Tongue (tissue), 3 donors: ENCODE measurements at places on chromosomes 3 and 15.

- DNase-seq, result no peak
Measured at GRCh38 chr3:142274908-142275307, 49.5 kb upstream of the GK5 start.

GRCh38 chr15:39869254-39869653 is 50.8 kb downstream of the GPR176 start:
- DNase-seq, result no peak

DNA sequence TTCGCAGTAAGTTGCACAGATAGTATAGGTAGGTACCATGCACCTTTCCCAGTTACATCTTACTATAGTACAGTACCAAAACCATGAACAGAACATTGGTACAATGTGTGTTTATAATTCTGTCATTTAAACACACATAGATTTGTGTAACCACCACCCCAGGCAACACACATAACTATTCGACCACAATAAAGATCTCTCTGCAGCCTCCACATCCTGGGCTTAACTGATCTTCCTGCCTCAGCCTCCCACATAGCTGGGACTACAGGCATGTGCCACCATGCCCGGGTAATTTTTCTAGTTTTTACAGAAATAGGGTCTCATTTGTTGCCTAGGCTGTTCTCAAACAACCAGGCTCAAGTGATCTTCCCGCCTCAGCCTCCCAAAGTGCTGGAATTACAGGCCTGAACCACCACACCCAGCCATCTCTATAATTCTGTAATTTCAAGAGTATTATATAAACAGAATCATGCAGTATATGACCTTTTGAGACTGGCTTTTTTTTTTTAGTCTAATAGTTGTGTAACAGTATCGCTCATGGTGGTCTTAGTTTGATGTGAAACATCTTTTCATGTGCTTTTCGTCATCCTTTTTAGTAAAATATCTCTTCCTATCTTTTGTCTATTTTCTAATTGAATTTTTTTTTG is 13.3 kb upstream of the TMF1 start:
- DNase-seq, result no peak

GRCh38 chr3:137764001-137764433 is at the start of gene SOX14:
TSS of gene SOX14 (plus strand) at chr3:137764315. CDS start at chr3:137764785, 470 bp downstream.
- DNase-seq, result no peak

- DNase-seq, result no peak
Measured at GRCh38 chr15:24861014-24861690, 93.6 kb upstream of the SNRPN start.

DNA sequence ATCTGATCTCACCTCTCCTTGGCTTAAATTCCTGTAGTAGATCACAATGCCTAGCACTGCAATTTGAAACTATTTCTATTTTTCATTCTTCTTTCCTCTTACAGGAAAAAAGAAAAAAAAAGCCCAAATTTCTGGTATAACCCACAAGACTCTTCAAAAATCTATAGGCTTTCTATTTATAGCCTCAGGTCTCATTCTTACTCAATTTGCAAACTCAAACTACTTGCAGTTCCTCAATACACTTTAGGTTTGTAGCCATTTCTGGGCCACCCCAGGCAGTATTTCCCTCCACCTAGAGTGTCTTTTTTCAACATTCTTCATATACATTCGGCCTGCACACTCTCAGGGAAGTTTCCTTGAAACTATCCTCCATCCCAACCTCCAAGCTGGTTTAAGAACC is 169.0 kb downstream of the TBC1D5 start:
- no peak for DNase-seq

DNA sequence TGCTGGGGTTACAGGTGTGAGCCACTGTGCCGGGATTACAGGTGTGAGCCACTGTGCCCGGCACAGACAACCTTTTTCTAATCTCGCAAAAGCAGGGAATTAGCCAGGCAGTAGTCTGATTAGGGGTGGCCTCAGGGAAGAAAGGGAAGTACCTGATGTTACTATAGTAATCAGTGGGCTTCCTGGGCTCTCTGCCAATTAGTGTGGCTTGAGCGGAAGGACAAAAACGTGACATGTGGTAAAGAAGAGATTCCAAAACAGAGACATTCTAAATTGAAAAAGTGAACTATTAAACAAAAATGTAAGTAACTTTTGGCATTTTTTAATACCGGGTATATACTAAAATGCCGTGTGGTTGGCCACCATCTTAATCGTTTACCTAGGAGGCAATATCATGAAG is 48.1 kb downstream of the CFAP20DC start:
- DNase-seq, result no peak

GRCh38 chr15:60651101-60651500 is 172.2 kb upstream of the ICE2 start:
- no peak for DNase-seq

DNA sequence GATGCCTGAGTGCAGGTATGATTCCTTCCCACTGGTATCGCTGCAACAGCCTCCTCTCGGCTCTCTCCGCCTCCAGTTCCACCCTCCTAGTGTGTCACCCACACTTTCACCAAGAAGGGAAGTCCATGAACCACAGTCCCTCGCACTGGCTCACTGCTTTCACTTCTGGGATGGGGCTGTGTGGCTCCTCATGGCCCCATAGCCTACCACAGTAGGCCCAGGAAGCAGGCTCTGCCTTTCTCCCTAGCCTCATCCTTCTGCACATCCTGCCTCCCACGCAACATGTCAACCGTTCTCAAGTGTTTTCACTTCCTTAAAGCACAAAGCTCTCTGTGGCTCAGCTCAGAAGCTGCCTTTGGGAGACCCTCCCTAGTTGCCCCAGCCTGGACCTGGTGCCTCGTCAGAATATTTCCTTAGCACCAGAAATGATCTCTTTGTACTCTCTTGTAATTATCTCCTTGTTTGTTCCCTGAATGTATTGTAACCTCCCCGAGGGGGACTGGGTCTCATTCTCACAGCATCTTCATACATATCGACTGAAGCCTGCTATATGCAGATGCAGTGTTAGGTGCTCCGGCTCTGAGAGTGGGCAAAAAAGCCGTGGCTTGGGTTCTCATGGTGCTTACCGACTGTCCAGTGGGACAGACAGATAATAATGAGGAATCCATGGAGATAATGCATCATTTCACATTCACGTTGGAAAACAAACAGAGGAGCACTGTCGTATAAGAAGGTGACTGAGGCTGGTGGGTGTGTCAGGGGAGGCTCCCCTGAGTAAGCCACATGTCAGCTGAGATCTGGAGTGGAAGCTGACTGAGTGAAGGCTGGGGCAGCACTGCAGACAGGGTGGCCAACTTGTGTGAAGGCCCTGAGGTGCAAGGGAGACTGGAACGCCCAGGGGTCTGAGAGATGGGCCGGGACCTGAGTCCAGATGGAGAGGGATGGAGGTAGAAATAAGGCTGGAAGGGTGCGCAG is 107.1 kb downstream of the DGKG start:
- no peak for DNase-seq

GRCh38 chr3:71903936-71904335 is 119.0 kb upstream of the PROK2 start:
- no peak for DNase-seq

DNA sequence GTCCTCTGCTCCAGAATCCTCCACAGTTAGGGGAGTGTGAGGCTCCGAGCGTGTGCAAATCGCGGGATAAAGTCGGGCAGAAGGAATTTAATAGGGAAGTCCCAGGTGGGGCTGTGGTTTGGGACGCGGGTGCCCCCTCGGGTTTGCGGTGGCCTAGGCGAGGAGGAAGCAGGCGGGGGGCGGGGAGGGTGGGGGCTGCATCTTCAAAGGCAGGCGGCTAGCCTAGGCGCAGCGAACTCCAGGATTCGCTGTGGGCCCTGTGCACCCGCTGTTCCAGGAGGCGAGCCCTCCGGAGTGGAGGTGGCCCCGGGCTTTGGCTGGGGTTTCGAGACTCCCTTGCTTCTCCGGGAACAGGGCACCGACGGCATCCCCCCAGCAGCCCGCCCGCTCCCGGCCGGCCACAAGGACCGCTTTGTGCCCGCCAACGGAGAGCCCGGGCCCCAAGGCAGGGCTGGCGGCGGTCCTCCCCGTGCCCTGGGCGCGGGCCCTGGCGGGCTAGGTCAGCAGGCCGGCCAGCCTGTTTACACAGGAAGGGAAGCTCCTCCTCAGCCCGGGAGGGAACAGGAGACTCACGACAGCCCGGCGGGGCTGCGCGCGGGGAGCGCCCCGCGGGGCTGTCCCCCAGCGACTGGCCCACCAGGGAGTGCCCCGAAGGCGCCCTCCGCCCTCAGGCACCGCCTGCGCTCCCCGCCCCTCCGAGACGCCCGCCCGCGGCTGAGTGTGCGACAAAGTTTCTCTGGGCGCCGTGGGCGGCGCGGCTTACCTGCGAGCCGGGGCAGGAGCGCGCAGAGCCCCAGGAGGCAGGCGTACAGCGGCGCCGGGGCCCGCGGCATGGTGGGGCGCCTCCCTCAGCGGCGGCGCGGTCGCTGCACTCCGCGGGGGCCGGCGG is 753 bp downstream of the ITGB5 start:
- DNase-seq, result peak; percentile 45

DNA sequence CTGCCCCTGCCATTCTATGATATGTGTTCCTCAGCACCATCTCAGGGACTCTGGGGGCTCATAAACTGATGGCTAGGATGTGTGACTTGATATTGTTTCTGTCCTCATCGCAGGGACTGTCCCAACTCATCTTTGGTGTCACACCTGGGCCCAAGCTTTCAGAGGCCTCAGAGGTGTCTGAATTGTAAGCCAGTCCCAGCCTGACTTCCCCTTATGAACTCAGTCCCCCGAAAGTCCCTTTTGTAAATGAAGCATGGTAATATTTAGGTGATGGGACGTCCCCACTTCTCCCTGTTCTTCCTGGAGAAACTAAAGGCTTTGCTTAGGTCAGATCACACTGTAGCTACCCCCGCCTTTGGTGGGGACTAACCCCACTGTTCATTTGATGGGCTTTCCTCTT is 142.4 kb upstream of the TLE3 start:
- DNase-seq, result no peak

GRCh38 chr15:85832394-85832793 is 37.7 kb upstream of the KLHL25 start:
- DNase-seq, result no peak

DNA sequence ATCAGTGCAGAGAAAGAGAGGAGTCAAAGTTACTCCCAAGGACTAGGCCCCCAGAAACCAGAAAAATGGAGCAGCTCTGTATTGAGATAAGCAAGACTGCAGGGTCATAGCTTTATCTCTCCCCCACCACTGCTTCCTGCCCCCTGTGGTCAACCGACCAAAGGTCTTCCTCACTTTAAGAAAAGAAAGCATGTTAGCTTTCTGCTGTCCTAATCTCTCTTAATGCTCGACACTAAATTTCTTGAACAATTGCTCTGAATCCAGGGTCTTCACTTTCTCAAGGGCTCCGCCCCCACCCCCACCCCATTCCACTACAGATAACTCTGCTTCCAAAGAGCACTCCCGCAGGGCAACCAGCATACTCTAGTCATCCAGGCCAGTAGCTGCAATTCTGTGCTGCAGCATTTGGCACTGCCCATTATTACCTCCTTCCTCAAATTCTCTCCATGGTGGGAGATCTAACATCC is 31.9 kb downstream of the TNIK start:
- no peak for DNase-seq

DNA sequence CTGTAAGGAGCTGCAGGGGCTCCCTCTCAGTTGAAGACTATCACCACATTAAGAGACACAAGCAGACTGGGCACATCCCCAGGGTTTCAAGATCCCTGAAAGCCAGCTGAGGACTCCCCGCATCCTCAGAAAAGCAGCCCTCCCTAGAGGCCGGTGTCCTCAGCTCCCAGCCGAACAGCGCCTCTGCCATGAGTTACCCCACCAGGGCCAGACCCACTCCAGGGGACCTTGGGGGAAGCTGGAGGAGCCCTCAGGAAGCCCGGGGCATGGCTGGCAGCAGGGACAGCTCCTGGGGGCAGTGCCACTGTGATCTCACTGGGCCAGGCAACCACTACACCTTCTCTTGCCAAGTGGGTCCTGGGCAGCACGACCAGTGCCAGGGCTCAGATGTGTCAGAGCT is 8.1 kb downstream of the KLF15 start:
- no peak for DNase-seq

DNA sequence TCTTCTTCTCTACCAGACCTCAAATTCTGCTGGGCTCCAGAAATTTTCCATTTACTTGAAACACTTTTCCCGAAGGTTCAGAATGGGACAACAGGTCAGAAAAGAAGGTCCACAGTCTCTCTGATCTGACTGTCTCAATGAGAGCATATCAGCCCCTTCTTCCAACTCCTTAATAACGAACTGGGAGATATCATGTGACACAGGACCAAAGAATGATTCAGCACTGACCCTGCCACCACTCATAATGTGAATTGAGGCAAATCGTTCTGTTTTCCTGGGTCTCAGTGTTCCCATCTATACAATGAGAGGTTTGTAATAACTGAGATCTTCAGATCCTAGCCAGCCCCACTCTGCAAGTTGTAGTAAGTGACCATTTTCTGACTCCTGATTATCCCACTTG is 500.5 kb downstream of the NTRK3 start:
- DNase-seq, result no peak

GRCh38 chr3:69696367-69696766 is 42.9 kb upstream of the MITF start:
- no peak for DNase-seq

- DNase-seq, result no peak
Measured at GRCh38 chr3:72001758-72002157, 216.8 kb upstream of the PROK2 start.

GRCh38 chr15:59292442-59293151 is 80.1 kb downstream of the MYO1E start:
- DNase-seq, result peak; percentile 18

GRCh38 chr3:150975992-150976368 is 3.5 kb upstream of the CLRN1 start:
- no peak for DNase-seq

- peak; percentile 66 for DNase-seq
Measured at GRCh38 chr3:147393261-147393942, 12.9 kb downstream of the ZIC4 start.

- peak; percentile 78 for DNase-seq
Measured at GRCh38 chr3:184016811-184017671, 643 bp downstream of the ABCC5 start.

DNA sequence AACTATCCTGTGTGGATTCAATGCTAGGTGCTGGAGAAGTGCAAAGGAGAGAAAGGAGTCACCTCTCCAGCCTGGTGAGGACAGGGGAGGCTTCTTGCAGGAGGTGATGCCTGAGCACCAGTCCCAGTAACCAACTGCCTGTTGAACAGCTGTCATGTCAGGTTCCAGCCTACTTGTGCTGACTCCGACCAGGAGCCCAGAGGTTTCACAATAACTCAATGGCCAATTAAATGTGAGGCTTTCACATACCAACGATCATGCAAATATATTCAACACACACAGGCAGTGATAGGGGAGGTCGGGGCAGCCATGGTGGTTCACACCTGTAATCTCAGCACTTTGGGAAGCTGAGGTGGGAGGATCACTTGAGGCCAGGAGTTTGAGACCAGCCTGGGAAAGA is 7.7 kb downstream of the SORD start:
- no peak for DNase-seq

- no peak for DNase-seq
Measured at GRCh38 chr3:50604110-50604621, 7.4 kb downstream of the CISH start.

DNA sequence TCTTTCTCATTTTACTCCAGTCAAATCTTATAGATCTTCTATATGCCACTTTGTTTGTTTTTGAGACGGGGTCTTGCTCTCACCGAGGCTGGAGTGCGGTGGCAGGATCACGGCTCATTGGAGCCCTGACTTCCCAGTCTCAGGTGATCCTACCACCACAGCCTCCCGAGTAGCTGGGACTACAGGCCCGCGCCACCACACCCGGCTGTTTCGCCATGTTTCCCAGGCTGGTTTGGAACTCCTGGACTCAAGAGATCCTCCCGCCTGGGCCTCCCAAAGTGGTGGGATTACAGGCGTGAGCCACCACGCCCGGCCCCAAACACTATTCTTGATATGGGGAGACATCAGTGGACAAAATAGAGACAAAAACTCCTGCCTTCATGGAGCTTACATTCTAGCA is 927 bp upstream of the TFDP2 start:
- DNase-seq, result no peak

GRCh38 chr3:115651087-115651486 is 27.8 kb downstream of the GAP43 start:
- no peak for DNase-seq
